ENCODE measurements at places on chromosomes 7 and 10.

DNA sequence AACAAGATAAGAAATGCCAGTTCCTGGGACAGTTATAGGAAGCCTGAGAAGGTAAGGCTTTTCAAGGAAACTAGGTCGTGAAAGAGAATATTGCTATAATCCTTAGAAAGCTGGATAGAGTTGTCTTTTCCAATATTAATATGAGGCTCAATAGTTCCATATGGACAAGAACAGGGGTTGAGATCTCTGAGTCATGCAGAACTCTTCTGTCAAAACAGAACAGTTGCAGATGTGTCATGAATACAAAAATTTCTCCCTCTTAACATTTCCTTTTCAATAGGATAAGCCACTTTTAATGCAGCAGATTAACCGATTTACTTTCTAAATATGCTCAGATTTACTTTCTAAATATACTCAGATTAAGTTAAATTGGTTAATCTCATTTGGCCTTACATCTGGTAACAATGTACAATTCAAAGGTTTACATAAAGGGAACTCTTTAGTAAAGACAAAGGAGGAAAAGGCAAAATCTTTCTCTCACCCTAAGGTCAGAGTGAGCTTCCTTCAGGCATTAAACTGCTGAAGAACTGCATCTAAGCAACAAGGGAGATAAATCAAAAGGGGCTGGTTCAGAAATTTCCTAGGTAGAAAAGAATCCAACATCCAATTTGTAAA, 104.7 kb upstream of the PCDH15 start:
- no peak for DNase-seq

DNA sequence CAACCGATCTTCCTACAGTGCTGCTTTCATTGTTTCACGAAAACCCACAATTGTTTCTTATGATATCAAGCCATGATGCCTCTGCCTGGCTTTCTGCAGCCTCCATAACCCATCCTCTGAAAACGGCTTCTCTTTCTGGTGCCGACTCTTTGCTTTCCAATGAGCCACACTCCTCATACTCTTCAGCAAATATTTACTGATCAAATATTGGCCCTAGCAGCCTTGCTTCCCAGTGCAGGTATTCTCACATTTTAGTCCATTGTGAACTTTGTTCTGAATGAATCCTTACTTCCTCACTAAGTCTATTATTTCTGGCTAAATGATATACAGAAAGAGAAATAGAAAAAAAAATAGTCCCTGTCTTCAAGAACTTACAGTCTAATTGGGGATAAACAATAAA, 35.5 kb downstream of the LAMB1 start:
- no peak for DNase-seq

GRCh38 chr10:42979181-42979580, 97.7 kb upstream of the RET start:
- DNase-seq, result no peak

DNA sequence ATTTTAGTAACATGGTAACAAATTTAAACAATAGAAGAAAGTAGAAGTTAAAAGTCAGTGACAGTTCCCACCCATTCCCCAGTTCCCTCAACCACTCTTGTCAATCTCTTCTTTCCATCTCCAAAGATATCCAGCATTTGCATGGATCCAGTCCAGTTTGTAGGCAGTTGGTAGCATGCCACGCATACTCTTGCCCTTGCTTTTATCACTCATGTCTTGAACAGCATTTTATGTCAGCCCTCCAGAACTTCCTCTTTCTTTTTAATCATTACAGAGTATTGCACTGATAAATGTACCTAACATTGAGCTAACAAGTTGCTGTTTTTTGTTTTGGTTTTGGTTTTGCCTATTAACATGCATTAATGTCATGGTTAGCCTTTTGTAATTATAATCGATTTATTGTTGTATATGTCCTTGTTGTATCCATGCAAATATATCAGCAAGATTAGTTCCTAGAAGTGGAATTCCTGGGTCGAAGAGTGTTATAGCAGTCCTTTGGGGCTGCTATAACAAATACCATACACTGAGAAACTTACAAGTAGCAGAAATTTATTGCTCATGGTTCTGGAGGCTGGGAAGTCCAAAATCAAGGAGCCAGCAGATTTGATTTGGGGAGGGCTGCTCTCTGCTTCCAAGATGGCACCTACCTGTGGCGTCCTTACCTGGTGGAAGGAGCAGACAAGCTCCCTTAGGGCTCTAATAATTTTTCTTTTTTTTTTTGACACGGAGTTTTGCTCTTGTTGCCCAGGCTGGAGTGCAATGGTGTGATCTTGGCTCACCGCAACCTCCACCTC, 25.7 kb downstream of the CHST3 start:
- DNase-seq, result no peak

- no peak for DNase-seq
These were observed 90.2 kb upstream of the NUPR2 start for GRCh38 chr7:56206420-56206819.
